NB4 (cell line): ENCODE measurements at places on chromosomes 11 and 22.
A peak's percentile ranks its signal among the peaks of the same experiment; 100 is the strongest.

DNA sequence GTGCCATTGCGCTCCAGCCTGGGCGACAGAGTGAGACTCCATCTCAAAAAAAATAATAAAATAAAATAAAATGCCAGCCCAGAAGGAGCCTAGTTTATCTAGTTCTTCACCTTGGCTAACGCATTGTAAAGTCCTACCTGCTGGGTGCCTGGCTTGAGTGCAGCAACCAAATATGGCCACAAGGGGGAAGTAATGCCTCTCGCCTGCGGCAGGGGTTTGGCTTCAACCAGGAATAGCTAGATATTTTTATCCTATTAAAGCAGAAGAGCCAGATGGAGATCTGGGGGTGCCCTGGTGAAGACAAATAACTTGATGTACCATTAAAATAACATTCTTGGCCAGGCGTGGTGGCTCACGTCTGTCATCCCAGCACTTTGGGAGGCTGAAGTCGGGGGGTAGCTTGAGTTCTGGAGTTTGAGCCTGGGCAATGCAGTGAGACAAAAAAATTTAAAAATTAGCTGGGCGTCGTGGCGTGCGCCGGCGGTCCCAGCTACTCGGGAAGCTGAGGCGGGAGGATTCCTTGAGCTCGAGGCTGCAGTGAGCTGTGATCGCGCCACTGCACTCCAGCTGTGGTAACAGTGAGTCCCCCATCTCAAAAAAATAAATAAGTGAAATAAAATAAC lies 20.6 kb upstream of the PLEKHB1 start:
- DNase-seq, result peak; percentile 74

DNA sequence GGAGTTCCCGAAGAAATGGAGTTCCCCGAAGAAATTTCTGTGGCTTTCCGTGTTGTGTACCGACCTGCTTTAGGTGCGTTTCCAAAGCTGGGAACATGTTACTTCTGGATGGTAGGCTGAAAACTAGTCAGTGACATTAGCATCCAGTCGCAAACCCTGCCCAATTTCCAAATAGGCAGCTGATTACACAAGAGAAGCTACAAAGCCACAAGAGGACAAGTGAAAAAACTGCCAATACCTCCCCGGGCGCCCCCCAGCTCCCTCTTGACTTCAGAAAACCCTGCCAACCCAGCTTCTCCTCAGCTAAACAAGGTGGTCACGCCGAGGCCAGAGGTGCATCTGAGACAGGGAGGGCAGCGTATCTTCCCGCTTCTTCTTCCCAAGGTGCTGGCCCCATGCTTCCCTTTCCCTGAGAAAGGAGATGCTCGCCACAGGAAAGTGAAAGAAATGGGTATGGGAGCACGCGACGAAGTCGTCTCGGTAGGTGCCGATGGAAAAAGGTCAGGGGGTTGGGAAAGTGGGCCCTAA lies 551 bp downstream of the AGBL2 start:
- DNase-seq, result peak; percentile 66

DNA sequence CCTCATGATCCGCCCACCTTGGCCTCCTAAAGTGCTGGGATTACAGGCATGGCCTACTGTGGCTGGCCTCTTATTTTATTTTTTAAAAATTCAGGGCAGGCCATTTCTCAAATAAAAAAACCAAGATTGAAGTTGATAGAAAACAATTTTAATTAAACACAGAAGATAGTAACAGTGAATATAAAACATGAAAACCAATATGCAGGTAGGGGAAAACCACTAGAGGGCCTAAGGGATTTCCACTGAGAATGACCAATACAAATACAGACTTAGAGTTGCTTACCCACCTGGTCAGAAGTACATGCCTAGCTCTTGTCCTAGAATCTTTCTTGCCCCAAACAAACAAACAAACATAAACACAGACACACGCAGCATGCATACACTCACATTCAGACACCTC lies 1.7 kb upstream of the RTCB start:
- DNase-seq, result peak; percentile 15

DNA sequence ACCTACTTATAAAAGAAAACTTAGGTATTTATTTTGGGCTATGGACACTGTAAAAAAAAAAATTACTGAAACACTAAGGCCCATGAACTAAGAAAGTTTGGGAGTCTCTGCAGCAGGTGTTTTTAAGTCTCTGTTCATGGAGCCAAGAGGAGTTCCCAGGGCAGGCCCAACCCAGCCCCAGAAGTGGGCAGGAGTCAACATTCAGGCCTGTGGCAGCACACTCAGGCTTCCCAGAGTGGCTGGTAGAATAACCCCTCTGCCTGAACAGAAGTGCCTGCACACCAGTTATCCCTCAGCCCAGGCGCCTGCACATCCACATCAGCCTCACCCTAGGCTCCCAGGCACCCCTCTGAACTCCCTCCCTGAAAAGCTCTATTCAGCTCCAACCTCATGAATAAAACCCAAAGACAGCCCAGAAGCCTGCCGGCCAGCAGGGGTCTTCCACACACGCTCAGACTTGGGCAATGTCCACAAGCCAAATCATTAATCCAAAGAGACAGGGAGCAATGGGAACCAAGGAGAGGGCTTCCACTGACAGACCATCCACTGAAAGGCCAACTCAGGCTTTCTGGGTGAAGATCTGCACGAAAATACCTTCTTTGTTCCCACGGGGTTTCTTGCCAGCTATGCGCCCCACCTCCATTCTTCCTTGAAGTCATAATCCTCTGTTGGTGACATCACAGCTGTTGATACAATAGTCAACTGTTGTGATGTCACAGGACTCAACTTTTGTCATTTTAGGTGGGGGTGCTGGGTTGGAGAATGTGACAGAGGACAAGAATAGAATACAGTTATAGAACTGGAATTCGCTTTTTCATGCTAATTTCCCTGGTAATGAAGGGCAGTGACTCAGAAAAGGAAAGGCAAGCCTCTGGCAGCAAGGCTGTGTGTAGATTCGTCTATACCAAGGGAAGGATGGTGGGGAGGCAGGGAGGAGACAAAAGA lies 83.7 kb downstream of the RPL27A start:
- no peak for DNase-seq

GRCh38 chr11:60018058-60018457 lies 1.1 kb downstream of the OOSP4B start:
- DNase-seq, result peak; percentile 4

DNA sequence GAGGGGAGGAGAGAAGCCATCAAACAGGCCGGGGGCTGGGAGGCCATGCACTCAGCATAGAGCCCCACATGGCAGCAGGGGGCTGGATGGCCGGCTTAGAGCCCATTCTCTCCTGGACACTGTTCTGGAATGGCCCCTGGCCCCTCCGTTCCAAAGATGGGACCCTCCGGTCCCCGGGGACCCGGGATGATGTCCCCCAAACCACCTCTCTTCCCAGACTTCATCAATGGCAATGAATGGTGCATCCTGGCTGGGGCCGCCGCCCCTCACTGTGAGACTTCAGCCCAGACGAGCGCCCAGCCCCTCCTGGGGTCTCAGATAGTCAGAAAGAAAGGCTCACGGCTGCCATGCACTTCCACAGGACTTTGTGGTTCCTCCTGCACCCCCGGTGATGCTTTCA lies 13.8 kb upstream of the RTN4R start:
- DNase-seq, result no peak

DNA sequence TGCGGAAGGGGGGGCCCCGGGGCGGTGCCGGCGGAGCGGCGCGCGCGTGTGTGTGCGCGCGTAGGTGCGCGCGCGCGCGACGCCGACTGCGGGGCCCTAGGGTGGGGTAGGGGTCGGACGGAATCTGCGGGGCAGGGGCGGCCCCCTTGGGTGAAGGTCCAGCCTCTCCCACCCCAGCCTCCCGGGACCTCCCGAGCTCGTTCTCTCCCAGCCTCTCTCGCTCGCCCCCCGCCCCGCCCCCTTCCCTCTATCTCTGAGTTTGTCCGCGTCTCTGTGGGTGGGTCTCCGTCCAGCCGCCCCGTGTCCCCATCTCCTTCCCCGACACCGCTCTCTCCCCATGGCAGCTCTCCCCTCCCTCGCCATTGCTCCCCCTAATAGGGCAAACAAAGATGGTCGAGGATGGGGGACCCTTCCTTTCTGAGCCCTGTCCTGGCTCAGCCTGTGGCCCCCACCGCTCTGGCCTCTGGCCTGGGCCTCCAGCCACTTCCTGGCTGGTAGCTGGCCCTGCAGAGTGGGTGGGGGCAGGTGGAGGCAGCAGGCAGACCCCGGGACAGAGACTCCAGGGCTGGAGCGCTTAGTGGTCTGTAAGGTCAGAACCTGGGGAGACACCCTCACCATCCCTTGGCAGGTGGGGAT lies 33.0 kb upstream of the PRR5 start:
- DNase-seq, result no peak
